ENCODE measurements at places on chromosomes 3 and 15. TPM values are rescaled to one million over a fixed set of nuclear protein-coding genes. Genes with fewer than 3 reads are reported as not detected.

DNA sequence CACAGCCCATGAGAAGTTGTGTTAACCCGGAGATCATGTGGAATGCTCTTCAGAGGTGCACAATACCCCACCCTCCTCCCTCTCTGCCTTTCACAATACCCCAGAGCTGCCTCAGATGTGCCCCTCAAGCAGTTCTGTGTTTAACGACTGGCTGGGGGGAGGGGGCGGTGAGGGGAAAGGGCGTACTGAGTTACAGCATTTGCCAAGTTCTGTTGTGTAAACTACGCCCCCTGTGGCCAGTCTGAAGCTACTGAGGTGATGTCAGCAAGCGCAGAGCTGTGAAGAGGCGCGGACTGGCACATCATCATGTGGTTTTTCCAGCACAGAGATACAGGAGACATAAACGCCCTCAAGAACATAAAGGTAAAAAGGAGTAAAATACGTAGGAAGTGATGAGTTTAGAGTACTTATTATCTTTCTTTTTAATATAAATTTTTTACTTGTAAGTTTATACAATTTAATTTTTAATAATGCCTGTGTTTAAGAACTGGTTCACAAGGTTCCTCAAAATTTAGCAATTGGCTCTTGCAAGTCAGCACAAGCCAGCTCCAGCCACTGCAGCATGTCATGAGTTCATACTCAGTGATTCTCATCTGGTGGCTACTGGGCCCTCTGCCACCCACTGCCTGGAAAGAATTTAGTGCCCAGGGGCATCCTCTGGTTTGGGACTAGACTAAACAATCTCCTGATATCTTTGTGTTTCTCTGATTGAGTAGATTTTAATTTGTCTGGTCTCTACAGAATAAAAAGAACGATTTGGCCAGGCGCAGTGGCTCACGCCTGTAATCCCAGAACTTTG lies 1.7 kb downstream of the EPB42 start:
- no peak for DNase-seq

DNA sequence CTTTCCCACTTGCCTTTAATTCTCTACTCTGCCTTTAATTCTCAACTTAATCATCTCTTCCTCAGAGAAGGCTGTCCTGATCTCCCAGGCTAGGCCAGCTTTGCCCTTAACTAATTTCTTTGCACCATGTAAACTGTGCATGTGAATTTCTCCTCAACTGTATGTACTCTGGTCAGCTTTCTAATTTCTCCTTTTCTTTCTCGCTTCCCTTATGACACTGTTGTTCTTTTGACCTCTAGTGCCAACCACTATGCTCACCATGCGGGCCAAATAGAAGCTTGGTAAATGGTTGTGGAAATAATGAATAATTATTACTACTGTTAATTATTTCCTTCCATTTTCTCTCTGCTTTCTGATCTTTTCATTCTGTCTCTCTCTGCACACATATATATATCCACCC lies 269.0 kb upstream of the CRBN start:
- no peak for DNase-seq

DNA sequence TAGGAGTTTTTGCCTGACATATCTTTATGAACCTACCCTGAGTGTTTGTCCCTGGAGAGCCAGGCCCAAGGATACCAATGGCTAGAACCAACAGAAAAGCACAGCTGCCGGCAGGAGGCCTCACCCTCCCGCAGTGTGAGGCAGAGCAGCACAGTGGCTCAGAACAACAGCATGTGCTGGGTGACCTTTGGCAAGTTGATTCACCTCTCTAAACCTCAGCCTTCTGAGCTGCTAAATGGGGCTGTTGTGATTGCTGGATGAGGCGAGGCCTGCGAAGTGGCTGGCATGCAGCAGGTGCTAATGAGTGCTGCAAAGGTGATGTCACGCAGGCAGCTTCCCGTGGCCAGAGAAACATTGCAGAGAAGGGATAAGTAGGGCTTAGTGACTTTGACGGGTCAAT lies 23.3 kb downstream of the IDH2 start:
- no peak for DNase-seq

GRCh38 chr3:707041-707440 lies 385.8 kb upstream of the CNTN6 start:
- DNase-seq: no peak

- no peak for DNase-seq
These were observed 1.1 kb downstream of the BLM start for GRCh38 chr15:90718232-90718631.

- DNase-seq: no peak
These were observed 25.0 kb upstream of the VPS39 start for GRCh38 chr15:42233107-42233506.

ZNF774 gene
- total RNA-seq: 0.08 TPM

- no peak for DNase-seq
These were observed 114.4 kb upstream of the ABHD17C start for GRCh38 chr15:80580536-80581260.

TM6SF1 gene
- total RNA-seq: not detected

GRAMD1C gene
- 0.65 TPM for total RNA-seq

DNA sequence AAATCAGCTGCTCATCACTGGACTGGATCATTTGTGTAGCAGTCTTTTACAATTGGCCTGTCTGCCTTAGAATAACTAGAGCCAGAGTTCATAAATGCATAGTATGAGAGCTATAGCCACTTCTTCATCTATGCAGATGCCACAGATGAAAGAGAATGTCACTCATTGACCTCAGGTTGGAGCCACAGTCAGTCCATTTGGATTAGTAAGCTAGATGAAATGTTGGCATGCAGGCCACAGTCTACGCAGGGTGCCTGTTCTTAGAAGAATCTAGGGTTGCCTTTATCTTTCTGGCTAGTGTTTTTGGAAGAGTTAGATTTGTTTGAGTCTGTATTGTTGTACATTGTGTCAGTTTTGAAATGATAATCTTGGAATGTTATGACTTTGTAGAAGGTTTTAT lies 25.4 kb upstream of the EDEM1 start:
- DNase-seq: no peak

DNA sequence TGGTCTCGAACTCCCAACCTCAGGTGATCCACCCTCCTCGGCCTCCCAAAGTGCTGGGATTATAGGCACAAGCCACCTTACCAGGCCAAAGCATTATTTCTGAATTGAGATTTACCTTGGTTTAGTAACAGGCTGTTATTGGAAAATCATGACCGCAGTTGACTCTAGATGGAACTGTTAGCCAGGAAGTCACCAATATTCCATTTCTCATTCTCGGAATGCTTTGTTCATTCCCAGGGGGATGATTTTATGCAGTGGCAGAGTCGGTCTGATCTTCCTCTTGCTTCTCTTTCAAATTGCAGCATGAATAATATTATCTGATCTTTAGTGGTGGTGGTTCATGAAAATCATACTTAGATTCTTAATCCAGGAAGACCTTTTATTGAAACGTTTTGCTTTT lies 195.5 kb upstream of the MBNL1 start:
- no peak for DNase-seq

DNA sequence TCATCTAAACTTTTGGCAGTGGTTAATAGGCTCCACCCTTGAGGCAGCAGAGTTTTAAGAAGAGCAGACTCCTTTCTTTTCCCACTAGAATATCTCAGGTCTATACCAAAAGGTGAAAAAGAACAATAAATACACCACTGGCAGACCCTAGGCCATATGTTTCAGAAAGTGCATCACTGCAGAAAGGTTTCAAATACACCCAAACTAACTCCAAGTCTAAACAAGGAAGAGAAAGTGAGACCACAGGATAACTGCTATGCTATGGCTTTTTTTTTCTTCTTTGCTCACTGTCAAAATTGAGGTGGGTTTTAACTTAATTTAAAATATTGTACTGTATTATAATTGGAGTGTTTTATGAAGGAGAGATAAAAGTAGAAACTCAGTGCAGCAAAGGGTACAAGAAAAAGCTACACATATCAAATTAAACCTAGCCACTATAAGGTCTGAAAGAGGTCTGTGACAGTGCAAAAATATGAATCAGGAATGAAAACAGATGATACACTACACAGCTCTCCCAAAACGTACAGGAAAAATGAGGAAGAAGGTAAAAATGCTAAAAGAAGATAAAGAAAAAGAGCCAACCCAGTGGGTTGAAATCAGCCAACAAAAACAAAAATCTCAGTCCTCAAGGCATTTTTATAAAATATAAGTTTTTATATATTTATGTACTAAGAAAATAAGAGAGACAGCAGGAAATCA lies 8.4 kb downstream of the SNX4 start:
- DNase-seq: no peak

DNA sequence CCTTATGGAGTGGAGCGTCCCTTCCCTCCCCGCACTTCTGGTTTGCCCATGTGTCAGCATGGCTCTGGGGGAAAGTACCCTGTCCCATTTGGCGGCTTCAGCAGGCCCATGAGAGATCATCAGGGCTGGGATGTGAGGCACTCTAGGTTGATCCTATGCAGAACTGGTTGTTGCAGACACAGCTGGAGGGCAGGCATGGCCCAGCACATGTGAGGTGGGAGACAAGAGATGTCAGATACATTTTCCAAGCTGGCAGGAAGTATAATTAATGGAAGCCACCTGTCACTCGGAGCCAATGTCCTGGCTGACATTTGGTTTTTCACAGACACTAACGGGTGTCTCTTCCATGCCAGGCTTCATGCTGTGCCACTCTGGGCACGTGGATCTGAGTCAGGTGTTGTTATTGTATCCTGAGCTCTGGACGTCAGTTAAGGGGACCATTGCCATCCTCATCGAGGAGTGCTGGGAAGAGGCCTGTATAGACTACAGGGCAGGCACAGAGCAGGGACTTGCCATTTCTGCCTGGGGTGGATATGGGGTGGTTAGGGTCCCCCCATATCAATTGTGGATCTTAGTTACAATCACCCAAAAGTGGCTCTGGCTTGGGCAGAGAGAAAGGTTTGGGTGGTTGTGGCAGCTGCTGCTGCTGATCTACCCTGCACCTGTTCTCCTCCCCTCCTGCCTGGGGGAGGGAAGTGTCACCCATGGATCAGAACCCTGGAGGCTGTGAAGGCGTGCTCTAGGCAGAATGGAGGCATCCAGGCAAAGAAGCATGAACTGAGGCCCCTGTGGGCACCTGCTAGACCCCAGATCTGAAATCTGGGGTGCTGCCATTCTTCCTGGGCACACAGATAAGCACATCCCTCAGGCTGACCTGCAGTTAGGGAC lies 140.7 kb downstream of the FBLN2 start:
- no peak for DNase-seq

DNA sequence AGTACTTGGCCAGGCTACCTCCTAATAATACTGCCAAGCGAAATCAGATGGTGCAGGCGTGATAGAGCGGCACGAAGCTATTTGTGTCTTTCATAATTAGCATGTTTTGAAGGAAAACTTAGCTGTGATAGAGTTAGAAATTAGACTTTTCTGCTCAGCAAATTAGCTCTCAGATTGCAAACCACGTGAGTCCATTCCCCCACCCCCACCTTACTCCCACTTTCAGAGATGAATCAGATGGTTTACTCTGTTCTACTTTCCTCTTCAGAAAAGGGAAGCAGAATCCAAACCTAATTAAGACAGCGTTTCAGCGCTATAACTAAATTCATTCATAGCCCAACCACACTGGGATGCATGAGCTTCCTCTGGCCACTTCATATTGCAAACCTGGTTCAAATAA lies 214.6 kb downstream of the SLCO3A1 start:
- DNase-seq: no peak

- no peak for DNase-seq
These were observed 76.5 kb upstream of the SPRED1 start for GRCh38 chr15:38176155-38176554.

INSYN1 gene
- total RNA-seq: not detected

LOXL1 gene
- 1.1 TPM for total RNA-seq

ADPRH gene
- 0.42 TPM for total RNA-seq

AP3B2 gene
- 0.81 TPM for total RNA-seq

GRCh38 chr3:160226026-160226907 lies 1.0 kb downstream of the C3orf80 start:
- DNase-seq: no peak

DNA sequence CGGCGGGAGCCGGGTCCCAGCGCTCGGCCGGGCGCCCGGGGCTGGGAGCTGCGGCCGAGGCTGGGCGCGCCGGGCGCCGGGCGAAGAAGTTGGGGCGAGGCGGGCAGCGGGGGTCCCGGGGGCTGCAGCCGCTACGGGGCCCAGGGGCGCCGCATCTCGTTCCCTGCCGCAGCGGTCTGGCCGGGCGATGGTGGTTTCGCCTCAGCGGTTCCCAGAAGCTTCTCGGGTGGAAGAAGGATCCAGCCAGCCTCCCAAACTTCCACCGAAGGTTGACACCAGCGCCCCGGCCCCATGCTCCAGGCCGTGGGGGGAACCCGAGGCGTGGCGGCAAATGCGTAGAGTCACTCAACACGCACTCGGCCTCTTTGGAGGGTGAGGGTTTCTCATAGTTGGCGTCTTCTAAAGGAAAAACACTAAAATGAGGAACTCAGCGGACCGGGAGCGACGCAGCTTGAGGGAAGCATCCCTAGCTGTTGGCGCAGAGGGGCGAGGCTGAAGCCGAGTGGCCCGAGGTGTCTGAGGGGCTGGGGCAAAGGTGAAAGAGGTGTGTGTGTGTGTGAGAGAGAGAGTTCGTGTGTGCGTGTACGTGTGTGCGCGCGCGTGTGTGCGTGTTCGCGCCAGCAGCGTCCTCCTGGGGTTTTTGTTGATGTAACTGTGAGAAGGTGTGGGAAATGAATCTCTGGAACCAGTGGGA lies 940 bp downstream of the BOC start:
- no peak for DNase-seq

GRCh38 chr3:105997800-105998526 lies 129.2 kb upstream of the CBLB start:
- DNase-seq: no peak

- DNase-seq: no peak
These were observed 336.4 kb downstream of the SI start for GRCh38 chr3:164741869-164742268.

TIGIT gene
- 9.8 TPM for total RNA-seq

DNA sequence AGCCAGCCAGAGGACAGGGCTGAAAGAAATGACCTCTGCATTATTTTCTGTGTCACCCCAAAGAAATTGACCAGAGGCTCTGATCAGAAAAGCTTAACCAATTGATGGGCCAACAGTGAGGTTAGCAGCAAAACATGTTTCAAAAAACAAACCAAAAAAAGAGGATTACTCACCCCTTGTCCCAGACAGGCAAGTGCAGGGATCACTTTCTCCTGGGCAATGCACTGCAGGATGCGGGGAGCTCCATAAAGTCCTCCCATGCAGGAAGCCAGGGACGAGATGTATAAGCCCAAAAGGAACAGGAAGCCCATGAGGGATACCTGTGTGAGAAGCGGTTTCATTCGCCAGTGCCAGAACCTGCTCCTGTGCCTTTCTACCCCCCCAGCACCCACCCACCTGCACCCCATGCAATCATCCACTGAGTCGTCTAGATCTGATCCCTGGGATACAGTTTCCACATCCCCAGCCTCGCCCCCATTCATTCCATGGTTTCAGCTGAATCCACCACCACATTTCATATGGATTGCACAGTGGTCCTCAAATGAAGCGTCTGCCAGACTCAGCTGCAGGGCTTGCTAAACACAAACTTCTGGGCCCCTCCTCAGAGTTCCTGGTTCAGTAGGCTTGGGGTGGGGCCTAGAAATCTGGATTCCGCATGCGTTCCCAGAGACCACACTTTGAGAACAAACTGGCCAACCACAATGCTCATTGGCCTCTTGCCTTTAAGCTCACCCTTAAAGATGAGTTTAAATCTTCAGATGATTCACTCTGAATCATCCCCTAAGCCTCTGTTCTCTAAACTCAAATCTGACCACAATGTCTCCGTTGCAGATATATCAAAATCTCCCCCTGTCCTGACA lies 54.4 kb upstream of the HEG1 start:
- DNase-seq: no peak

GRCh38 chr3:112010636-112011035 lies 11.9 kb downstream of the TAGLN3 start:
- no peak for DNase-seq

- no peak for DNase-seq
These were observed 30.9 kb upstream of the MUC13 start for GRCh38 chr3:124965413-124965812.

All from CD8-positive, alpha-beta T cell (primary cell).